ENCODE measurements at places on chromosomes 13 and 19.

GRCh38 chr13:87674247-87674738 is 3.1 kb downstream of the SLITRK5 start:
- peaks cover 23% of the 10 kb centered on the region for H3K4me1 ChIP-seq
- H3K27me3 ChIP-seq, result peaks cover 61% of the 10 kb centered on the region
- no peak overlapping the region for H3K27ac ChIP-seq
- no peak for DNase-seq
- H3K36me3 ChIP-seq, result no peaks in the 10 kb centered on the region

- H3K4me1 ChIP-seq, result peaks cover 8% of the 10 kb centered on the region
- no peak overlapping the region for H3K27ac ChIP-seq
- peak; percentile 88 for DNase-seq
- no peaks in the 10 kb centered on the region for H3K36me3 ChIP-seq
- H3K4me3 ChIP-seq, result peak overlapping the region; percentile 30
Observed at GRCh38 chr19:35959040-35959967, 23.1 kb downstream of the LRFN3 start.

DNA sequence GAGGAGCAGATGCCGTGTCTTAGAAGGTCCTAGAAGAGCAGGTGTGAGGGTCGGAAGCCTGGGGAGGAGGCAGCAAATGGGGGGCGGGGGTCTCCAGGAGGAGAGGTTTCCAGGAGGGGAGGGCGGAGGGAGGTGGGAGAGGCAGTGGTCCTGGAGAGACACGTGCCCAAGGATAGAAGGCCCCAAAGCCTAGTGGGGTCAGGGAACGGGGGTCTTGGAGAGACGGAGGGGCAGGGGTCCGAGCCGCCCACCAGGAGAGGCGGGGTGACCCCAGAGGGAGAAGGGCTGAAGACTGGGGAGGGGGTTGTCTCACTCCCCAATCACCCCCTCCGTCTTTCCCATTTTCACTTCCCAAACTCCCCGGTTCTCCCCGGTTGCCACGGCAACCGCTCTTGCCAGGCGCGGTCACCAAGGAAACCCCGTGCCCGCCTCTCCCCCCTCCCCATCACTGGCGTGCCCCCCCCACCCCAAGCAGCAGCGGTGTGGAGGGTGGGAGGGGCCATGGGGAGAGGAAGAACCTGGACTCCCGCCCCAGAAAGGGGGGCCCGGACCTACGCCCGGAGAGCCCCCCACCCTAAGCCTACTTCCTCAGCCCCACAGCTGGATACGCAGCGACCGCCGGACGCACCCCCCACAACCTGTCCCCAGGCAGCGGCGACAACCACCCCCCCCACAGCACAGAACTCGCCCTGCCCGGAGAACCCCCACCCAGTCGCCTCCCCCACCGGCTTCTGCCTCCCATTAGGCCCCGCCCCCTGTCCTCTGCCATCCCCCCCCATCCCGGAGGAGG is 988 bp downstream of the LRRC4B start:
- no peaks in the 10 kb centered on the region for H3K4me1 ChIP-seq
- H3K4me3 ChIP-seq, result no peak overlapping the region
- H3K27ac ChIP-seq, result no peak overlapping the region
- DNase-seq, result no peak
- H3K27me3 ChIP-seq, result peaks cover 66% of the 10 kb centered on the region

GRCh38 chr19:3270902-3271301 is 46.4 kb downstream of the CELF5 start:
- no peaks in the 10 kb centered on the region for H3K36me3 ChIP-seq
- no peak for DNase-seq
- H3K27me3 ChIP-seq, result peaks cover 63% of the 10 kb centered on the region
- no peaks in the 10 kb centered on the region for H3K4me1 ChIP-seq
- no peak overlapping the region for H3K27ac ChIP-seq
- H3K4me3 ChIP-seq, result no peak overlapping the region

GRCh38 chr19:45863840-45864628 is at the start of gene FOXA3:
TSS of gene FOXA3 (plus strand) at chr19:45864326. CDS start at chr19:45864457, 131 bp downstream.
- no peak within 1 kb of the TSS for H3K27ac ChIP-seq
- peak; percentile 85 for DNase-seq
- peaks cover 16% of the 10 kb centered on the region for H3K27me3 ChIP-seq
- peaks cover 17% of the 10 kb centered on the region for H3K36me3 ChIP-seq
- H3K4me3 ChIP-seq, result peak within 1 kb of the TSS; percentile 97

DNA sequence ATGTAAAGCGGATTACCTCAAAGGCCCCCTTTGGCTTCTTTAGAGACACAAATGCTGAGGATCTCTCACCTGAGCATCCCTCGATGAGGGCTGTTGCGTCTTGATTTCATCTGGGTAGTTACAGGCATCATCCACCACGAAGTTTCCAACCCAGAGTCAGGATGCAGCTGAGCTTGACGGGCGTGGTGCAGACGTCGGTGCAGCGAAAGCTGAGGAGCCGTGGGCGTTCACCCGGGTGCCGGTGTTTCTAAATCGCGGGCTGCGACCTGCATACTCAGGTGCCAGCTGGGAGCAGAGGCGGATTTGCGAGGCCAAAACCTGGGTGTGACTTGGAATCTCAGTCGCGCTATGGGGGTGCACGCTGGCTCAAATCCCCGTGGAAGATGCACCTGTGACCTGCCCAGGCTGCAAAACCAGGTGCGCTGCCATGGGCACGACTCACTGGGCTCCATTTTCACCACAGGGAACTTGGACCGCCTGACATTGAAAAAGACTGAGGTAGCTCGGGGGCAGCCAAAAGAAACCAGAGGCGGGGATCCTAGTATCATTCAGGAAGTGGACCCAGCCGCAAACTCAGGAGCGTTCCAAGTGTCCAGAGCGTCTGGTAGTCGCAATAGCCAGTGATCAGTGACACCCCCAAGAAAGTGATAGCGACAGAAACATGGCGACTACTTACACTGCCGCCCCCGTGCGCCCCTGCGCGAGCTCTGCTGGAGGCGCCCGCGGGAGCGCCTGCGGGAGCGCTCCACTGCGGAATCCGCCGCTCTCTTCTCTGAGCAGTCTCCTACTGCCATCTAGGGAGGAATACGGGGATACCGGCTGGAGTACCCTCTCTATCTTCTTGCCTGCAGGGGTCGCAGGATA is 36.4 kb upstream of the IGFL4 start:
- H3K27me3 ChIP-seq, result peaks cover 65% of the 10 kb centered on the region
- peaks cover 8% of the 10 kb centered on the region for H3K4me1 ChIP-seq
- no peak overlapping the region for H3K4me3 ChIP-seq
- H3K36me3 ChIP-seq, result no peaks in the 10 kb centered on the region
- no peak for DNase-seq

GRCh38 chr13:25945596-25945995 is 106.2 kb downstream of the SHISA2 start:
- H3K4me3 ChIP-seq, result no peak overlapping the region
- no peaks in the 10 kb centered on the region for H3K4me1 ChIP-seq
- DNase-seq, result no peak
- no peak overlapping the region for H3K27ac ChIP-seq

DNA sequence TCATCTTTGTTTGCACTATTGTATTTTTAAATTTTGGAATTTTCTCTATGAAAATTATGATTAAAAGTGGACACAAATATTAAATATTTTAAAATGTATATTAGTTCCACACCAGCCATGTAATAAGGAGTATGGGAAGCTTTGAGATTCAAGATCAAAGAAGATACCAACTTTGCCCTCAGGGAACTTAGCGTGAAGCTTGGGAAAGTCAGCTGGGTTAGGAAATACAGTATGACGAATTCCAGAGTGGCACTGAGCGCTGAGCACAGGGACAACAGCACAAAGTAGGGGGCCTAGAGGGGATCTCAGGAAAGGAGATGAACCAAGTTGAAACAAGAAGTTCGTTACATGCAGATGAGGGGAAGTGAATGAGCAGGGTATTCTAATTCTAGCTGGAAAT is 76.9 kb upstream of the SHISA2 start:
- H3K36me3 ChIP-seq, result no peaks in the 10 kb centered on the region
- no peaks in the 10 kb centered on the region for H3K27me3 ChIP-seq
- no peaks in the 10 kb centered on the region for H3K4me1 ChIP-seq
- H3K27ac ChIP-seq, result no peak overlapping the region
- no peak for DNase-seq

DNA sequence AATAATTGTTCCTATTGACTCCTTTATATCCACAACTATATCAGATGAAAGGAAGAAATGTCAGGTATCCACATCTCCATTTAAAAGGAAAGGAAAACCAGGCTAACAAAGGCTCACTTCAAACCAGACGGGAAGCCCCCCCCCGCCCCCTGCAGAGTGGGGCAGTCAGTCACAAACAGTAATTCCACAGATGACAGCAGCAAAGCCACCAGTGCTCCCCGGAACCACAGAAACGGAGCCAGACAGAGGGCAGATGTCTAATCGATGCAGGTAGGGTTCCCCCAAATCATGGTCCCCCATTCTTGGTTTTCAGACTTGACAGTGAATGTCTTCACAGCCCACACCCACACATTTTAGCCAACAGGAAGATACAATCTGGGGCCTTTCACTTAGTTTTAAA is 100.8 kb downstream of the STK24 start:
- H3K36me3 ChIP-seq, result peaks cover 28% of the 10 kb centered on the region
- no peak overlapping the region for H3K27ac ChIP-seq
- H3K27me3 ChIP-seq, result no peaks in the 10 kb centered on the region
- no peak for DNase-seq
- H3K4me3 ChIP-seq, result no peak overlapping the region

DNA sequence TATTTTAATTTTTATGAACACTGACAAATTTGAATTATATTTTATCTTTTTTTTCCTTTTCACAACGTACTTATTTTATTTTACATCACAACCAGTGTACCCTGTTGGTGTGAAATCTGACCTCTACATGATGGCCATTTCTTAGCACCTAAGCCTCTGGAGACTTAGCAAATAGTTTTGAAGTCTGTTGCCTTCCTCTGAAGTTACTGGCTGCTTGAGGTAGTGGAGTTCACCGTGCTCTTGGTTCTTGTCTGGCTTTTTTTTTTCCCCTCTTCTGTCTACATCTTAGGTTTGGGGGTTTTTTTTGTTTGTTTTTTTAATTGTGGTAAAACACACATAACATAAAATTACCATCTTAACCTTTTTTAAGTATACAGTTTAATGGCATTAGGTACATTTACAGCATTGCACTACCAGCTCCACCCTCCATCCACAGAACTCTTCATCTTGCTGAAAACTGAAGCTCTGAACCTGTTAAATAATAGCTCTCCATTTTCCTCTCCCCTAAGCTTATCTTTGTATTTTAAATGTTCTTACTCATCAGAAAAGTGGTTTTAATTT is 94.1 kb upstream of the MLNR start:
- no peaks in the 10 kb centered on the region for H3K27me3 ChIP-seq
- peaks cover 12% of the 10 kb centered on the region for H3K36me3 ChIP-seq
- no peak for DNase-seq
- no peaks in the 10 kb centered on the region for H3K4me1 ChIP-seq
- H3K27ac ChIP-seq, result no peak overlapping the region
- H3K4me3 ChIP-seq, result no peak overlapping the region

- no peak for DNase-seq
Observed at GRCh38 chr13:50730496-50731351, 112.8 kb downstream of the DLEU7 start.

DNA sequence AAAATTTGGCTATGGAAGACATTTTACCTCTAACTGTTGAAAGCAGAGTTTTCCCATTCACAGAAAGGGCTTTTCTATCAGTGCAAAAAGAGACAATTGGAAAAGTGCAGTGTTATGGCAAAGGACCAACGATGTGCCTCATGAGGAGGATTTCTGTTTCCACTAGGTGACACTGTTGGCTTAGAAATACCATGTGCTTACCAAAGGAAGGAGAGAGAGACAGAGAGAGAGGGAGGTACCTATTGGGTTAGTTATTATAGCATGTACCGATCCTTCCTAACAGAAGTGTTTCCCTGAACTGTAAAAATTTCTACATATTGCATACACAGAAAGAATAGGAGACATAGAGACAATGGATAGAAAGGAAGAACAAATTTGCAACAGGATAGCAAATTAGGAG is 23.9 kb upstream of the PSG4 start:
- no peaks in the 10 kb centered on the region for H3K27me3 ChIP-seq
- no peak for DNase-seq
- H3K36me3 ChIP-seq, result no peaks in the 10 kb centered on the region
- no peak overlapping the region for H3K27ac ChIP-seq
- no peaks in the 10 kb centered on the region for H3K4me1 ChIP-seq
- H3K4me3 ChIP-seq, result no peak overlapping the region

DNA sequence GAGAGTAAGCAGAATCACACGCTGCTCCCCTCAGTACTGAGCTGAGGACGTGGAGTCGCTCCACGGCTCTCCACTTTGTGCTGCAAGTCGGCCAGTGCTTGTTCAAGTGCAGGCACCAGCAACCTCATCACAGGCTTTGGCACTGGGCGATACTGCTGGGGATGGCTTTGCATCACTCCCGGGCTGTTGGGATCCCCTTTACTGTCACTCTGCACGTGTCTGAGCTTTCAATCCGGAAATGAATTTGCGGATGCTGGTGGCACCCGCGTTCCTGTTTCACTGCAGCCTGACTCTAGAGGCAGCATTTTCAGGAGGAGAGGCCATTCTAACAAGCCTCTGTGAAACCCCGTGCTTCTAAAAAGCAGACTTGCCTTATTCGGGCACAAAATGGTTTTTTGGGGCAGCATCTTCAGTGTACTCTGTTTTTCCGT is 19.1 kb downstream of the SMARCA4 start:
- H3K27ac ChIP-seq, result no peak overlapping the region
- peaks cover 19% of the 10 kb centered on the region for H3K36me3 ChIP-seq
- H3K4me3 ChIP-seq, result no peak overlapping the region
- no peak for DNase-seq

DNA sequence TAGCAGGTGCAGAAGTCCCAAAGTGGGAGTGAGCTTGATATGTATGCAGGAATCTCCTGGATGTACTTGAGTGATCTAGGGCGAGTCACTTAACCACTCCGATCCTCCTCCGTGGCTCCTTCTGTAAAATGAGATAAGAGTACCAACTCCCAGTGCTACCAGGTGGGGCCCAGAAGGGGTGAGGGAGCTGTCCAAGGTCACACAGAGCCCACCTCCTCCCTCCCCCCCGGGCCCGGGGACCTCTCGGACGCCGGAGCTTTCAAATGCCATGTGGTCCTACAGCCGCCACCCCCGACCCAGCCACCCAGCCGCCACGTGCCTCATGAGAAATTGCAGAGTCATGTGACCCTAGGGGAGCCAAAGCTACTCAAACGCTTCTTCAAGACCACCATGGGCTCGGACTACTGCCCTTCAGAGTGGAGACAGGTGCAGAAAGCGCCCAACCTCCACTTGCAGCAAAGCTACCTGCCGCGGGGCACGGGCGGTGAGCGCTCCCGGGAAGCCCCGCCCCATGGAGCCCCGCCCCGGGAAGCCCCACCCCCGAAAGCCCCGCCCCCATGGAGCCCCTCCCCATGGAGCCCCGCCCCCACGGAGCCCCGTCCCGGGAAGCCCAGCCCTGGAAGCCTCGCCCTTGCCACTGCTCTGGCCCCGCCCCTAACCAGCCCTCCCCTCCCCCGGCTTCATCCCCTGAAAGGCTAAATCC is 10.1 kb upstream of the ZNF358 start:
- H3K36me3 ChIP-seq, result no peaks in the 10 kb centered on the region
- no peak overlapping the region for H3K27ac ChIP-seq
- H3K27me3 ChIP-seq, result peaks cover 20% of the 10 kb centered on the region
- H3K4me1 ChIP-seq, result peaks cover 7% of the 10 kb centered on the region
- DNase-seq, result no peak
- no peak overlapping the region for H3K4me3 ChIP-seq

All from upper lobe of right lung (tissue), 1 donor.